Left hindlimb (tissue), 1 donor: ENCODE measurements at places on chromosomes 7 and 10.
A peak's percentile ranks its signal among the peaks of the same experiment; 100 is the strongest.

DNA sequence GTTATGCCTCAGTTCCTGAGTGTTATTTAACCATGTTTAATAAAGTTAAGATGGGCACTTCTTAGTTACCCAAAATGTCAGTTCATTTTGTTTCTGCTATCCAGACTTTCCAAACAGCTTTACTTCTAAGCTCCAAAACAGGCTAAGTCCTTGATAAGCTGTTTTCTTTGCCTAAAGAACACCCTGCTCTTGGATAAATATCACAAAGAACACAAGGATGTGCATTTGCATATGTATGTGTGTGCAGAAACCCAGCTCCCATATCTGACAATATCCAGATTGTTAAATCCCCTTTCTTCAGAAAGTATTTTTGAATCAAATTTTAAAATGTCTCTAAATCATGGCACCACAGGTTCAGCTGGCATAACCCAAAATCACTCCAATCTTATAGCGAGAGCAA lies 19.6 kb downstream of the FAM13C start:
- DNase-seq, result no peak

- no peak for DNase-seq
These were observed 15.8 kb upstream of the GPR37 start for GRCh38 chr7:124781418-124781817.

DNA sequence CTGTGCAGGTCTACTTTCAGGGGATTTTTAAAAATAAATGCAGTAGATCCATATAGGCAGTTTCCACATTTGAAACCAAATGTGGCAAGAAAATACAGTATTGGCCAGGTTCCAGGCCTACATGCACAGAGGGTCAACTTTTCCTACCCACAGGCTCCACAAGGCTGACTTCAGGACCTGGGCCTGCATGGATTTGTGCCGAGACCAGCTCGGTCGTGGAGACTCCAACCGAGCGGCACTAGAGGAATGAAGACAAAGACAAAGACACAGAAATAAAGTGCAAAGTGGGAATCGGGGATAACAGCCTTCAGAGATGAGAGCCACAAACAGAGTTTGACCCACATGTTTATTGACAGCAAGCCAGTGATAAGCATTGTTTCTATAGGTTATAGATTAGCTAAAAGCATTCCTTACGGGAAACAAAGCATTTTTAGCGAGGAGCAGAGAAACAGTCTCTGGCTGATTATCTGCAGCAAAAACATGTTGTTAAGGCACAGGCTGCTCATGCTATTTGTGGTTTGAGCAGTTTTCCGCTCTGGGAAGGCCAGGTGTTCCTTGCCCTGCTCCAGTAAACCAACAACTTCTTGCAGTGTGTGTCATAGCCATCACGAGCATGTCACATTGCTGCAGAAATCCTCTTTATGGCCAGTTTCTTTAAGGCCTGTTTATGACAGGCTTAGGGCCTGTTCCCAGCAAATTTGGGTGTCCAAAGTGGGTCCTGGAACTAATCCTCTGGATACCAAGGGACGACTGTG lies 52.6 kb downstream of the ZNF37A start:
- no peak for DNase-seq

DNA sequence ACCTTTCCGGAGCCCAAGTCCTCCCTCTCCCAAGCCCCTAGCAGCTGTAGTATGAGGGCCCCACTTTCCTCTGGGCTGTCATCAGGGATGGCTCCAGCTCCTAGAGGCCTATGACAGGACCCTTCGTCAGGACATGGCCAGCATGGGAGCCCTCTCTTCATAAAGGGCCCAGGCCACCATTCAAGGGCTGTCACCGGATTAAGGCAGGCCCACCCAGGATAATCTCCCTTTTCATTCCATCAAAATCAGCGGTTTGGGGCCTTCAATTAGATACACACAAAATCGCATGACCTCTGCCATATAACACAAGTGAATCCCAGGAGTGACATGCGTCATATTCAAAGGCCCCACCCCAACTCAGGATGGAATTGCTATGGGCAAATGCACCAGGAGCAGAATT lies 12.2 kb upstream of the GDF10 start:
- DNase-seq, result no peak

DNA sequence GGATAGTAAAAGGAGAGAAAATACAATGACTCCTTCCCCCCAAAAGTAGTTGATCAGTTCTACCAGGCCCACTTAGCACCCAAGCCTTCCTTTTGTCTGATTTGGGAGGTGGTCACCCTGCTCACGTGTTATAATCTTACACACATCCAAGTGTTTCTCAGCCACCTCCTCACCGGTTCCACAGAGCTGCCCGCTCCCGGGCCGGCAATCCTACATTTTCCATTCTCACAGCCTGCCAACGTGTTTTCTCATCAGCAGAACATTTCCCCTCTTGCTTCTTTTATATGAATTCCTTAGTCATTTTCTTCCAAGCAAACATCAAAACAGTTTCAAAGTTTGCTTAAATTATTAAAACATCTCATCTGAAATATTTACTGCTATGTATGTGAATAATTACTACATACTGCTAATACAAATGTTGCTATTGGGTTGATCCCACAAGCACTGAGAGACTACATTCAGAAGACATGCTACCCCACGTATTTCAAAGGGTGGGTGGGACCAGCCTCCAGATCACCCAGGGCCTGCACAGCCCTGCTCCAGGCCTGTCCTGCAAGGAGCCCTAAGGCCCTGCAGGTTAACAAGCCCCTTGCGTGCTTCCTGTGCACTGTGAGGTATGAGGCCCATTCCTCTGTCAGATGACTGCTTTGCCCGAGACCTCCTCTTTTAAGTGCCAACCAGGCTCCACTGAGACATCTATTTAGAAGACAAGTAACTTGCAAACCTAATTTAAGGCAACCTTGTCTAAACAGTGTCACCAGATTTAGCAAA lies 75.3 kb downstream of the GRB10 start:
- no peak for DNase-seq

DNA sequence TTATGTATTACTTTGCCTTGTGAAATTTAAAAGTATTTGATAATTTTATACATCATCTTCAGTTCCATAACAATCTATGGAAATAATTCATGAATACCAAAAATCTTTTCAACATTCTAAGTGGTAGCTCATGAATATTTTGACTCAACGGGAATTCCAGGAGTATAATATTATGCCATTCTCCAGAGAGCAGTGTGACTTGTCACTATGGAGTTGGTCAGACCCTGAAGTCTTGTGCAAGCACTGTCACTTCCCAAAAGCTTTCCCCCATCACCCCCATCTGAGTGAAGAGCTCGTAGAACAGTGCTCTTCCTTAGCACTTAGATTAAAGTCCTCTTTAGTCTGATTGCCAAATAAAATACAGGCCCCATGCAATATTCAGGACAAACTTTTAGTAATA lies 29.4 kb upstream of the CCNJ start:
- no peak for DNase-seq

DNA sequence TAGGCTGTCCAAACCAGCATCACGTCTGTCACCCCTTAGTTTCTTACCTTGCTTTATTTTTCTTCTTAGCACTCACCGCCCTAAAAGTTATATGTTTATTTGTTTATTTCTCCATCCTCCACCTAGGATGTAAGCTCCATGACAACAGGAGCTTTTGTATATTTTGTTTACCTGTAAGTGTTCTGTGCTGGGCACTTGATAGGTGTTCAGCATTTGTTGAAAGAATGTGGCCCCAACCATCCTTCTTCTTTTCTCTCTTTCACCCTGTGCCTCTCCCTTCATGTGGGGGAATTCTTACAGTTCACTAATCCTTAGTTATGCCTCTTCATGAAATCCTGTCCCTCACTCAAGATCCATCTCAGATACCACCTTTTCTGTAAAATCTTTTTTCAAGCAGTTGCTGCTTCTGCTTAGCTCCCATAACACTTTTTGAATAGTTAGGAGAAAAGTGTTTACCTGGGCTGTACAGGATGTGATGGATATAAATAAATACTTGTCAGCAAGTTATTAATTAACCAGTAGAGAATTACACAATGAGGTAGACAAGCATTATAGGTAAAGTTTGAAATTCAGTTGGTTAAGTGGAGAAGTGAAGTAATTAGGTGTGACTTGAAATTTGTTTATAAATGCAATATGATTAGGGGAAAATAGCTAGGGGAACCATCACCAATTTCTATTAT lies 9.7 kb downstream of the AHR start:
- DNase-seq, result no peak

DNA sequence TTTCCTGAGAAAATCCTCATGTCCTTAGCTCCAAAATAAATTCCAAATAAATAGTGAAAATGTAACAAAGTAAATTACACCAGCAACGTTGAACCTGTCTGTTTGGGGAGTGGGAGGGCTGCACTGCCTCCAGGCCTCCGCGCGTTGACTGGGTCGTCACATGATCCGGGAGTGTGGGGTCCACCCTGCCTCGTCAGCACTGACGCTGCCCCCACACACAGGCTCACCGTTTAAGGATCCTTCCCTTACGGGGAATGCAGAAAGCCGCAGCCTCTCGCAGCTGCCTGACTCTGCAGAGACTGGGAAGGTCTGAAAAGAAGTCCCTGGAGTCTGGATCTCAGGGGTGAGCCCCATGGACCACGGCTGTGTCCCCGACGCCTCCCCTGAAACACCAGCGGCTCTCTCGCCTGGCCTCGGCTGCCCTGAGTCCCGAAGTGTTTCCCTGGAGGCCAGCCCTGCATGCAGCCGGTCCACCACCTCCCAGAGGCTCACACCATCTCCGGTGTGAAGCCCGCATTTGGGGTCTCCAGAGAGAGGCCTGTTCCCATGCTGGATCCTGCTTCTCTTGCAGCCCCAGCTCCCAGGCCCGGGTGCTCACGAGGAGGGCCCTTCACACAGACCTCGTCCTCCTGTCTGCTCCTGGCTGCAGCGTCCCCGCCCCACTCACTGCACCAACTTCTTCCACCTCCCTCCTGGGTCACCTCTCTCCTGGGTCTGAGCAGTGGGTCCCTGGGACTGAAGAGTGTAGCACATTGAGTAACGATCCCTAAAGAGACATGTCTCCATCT lies 49.5 kb upstream of the ADGRA1 start:
- no peak for DNase-seq

- DNase-seq, result no peak
These were observed 29.7 kb downstream of the AGAP3 start for GRCh38 chr7:151115836-151116418.

DNA sequence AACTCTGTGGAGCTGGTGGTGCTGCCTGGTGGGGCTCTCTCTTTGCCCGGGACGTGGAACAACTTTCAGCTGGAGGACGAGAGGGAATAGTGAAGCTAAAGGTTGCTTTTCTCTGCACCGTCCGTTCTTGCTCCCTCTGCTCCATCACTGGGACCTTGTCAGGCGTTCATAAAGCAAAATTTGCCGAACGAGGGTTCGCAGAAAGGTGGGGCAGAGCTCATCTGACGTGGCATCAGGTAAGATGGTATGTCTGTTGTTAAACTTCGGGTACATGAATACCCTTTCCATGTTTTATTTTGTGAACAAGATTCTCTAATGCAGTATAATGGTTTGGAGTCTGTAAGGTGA lies 416 bp downstream of the BBS9 start:
- DNase-seq, result no peak

DNA sequence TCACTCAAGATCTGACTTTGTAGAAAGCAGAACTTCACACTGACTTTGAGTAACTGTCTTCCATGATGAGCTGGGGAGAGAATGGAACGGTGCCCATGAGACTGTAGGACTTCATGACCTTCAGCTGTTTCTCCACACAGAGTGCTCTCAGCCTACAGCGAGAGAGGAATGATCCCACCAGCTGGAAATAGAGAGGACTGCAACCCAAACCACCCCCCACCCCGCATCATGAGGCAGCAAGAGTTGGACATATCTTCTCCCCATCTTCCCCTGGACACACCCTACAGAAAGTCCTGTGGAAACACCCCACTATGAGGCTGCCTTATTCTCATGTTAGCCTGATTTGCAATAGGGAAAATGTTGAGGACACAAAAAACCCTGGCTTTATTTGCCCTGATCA lies 312.5 kb downstream of the PAXIP1 start:
- no peak for DNase-seq

DNA sequence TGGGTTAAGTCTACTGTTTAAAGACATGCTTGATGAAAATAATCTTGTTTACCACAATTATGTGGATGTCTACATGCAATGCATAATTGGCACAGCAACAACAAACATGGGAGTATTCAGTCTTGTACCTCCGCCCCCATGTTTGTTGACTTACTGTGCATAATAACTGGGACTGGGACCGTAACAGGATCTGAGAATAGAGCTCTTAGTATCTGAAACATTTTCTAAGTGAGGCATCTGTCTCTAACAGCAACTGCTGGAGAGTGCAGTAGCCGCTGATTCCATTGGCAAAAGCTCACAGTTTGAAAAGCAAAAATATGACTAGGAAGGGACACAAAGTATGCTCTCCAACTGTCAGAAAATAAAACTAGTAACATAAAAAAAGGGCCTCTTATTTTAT lies 61.6 kb downstream of the ENO4 start:
- no peak for DNase-seq

GRCh38 chr7:114818501-114818900 lies 103.4 kb upstream of the MDFIC start:
- DNase-seq, result no peak

DNA sequence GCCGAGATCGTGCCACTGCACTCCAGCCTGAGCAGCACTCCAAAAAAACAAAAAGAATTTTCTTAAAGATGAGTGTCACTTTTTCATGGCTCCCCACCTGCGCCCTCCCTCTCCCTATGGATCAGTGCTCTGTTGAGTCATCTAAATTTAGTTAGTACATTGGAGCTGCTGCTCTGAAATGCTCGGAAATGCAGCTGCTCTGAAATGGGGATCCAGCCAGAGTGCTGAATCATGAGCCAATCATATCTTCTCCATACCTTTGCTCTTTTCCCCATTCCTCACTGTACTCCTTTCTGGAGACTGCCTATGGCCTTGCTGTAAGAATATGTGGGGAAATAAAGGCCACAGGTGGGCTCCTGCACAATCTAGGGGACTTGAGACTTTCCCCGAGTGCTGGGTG lies 188.8 kb downstream of the ZNF438 start:
- peak; percentile 67 for DNase-seq

GRCh38 chr10:31936933-31937332 lies 8.3 kb upstream of the ARHGAP12 start:
- DNase-seq, result no peak

DNA sequence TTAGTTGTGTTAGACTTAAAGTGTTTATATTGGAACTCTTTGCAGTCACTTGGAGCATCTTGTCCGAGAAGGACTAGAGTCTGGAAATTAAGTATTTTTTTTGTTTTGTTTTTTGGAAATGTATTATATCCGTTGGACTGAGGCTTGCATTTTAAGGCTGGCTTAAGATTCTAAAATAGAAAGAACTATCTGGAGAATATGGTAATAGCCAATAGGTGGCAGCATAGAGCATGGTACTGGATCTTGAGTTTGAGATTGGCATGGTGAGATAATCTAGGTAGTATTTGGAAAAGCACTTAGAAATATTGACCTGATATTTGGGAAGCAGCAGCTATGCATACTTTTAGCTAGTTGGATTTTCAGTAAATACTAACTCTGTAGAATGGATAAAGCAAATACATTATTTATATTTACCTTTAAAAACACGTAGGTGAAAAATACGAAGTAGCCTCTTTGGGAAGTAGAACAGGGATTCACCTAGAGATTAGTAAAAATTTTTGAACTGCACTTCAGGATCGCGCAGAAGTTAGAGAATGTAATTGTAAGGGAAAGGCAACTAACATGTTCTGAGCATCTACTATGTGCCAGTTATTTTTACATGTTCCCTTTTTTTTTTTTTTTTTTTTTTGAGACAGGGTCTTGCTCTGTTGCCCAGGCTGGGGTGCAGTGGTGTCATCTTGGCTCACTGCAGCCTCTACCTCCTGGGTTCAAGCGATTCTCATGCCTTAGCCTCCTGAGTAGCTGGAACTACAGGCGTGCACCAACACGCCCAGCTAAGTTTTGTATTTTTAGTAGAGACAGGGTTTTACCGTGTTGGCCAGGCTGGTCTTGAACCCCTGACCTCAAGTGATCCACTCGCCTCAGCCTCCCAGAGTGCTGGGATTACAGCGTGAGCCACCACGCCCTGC lies 78.6 kb downstream of the LCOR start:
- DNase-seq, result no peak
